CD4-positive, alpha-beta T cell treated with Interleukin-21 for 1 hour (primary cell): ENCODE measurements at places on chromosomes 4 and X.

DNA sequence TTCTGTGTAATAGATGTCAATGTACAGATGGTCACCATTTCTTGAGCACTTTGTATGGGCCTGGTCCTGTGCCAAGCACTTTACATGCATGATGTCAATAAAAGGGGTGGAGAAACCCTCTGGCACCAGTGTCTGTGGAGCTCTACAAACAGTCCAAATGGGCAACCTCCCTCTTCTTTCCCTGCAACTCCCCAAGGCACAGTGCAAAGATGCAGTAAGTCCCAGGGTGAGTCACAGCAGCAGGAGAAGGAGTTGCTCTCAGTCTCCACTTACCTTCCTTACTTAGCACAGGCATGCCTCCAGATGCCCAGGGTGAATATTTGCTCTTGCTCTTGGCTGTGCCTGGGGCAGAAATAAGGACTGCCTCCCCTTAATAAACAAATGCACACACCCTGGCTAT, 4.3 kb downstream of the OCIAD2 start:
- no peak for DNase-seq

- no peak for DNase-seq
Measured at GRCh38 chr4:54712206-54712605, 54.4 kb downstream of the KIT start.

- DNase-seq, result no peak
Measured at GRCh38 chr4:177453116-177453515, 10.9 kb upstream of the AGA start.

DNA sequence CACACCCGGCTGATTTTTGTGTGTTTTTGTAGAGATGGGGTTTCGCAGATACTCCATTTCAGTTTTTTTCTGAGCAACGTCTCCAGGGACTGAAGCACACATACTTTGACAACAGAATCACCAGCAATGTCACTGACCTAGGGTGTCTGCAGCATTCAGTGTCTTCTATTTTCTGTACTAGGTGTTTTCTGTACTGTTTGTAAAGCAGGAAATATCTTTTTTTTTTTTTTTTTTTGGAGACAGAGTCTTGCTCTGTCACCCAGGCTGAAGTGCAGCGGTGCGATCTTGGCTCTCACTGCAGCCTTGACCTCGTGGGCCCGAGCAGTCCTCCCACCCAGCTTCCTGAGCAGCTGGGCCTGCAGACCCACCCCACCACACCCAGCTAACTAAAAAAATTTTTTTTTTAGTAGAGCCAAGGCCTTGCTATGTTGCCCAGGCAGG, 8.9 kb downstream of the ADD1 start:
- DNase-seq, result no peak
